ENCODE measurements at places on chromosomes 5 and 9.

GRCh38 chr5:40206030-40206429 is 473.7 kb upstream of the PTGER4 start:
- DNase-seq = no peak

GRCh38 chr9:115034801-115035200 is 83.2 kb downstream of the TNC start:
- no peak for DNase-seq

DNA sequence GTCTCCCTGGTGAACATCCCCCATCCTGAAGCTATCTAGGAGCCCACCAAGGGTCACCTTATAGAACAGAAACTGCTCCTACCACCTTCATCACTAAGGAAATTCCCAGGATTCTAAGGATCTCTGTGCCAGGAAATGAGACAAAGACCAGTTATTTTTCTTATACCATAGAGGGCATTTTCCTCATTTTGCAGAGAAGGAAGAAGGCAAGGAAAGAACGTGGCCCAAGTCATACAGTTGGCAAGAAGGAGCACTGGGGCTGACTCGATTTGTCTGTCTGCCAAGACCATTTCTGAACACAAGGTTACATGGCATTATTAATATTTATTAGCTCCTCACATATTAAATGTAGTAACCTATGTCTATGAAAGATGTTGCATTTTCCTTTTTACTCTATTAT is 49.6 kb upstream of the TNFSF15 start:
- no peak for DNase-seq

DNA sequence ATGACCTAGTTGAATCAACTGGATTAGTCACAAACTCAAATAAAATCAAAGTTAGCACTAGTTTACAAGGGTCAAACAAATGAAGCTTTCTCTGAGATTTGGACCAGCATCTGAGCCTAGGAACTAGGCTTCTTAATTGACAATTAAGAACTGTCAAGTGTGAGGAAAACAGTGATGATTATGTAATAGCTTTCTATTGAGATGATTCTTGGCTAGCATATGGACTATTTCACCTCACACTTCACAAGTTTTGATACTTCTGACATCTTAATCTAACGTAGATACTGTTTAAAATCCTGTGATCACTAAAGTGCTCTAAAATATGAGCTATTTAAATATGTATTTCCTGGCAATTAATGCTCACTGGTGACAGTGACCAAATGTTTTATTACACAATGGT is 542.9 kb downstream of the EFNA5 start:
- no peak for DNase-seq

- DNase-seq = no peak
These were observed 40.6 kb downstream of the HACD4 start for GRCh38 chr9:20990867-20991266.

DNA sequence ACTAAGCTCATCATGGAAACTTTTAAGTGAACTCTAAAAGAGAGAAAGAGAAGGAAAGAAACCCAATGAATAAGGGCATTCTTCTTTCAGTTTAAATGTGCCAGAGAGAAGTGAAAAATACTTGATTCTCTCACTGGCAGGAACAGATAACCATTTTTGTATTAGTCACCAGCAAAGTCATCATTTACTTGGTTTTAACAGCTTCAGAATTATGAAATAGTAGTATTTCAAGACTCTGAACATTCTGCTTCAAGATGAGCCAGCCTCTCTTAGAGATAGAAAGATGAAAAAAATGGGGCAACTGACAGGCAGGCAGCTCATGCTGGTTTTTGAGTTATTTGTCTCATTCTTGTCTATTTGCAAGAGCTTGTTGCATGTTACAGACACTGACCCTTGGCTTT is 103.5 kb downstream of the GCNT1 start:
- no peak for DNase-seq

Measured in left hindlimb (tissue), 1 donor.